Mucosa of descending colon (tissue), 3 donors: ENCODE measurements at places on chromosomes 5 and 9. TPM values are rescaled to one million over a fixed set of nuclear protein-coding genes. Genes with fewer than 3 reads are reported as not detected.

DNA sequence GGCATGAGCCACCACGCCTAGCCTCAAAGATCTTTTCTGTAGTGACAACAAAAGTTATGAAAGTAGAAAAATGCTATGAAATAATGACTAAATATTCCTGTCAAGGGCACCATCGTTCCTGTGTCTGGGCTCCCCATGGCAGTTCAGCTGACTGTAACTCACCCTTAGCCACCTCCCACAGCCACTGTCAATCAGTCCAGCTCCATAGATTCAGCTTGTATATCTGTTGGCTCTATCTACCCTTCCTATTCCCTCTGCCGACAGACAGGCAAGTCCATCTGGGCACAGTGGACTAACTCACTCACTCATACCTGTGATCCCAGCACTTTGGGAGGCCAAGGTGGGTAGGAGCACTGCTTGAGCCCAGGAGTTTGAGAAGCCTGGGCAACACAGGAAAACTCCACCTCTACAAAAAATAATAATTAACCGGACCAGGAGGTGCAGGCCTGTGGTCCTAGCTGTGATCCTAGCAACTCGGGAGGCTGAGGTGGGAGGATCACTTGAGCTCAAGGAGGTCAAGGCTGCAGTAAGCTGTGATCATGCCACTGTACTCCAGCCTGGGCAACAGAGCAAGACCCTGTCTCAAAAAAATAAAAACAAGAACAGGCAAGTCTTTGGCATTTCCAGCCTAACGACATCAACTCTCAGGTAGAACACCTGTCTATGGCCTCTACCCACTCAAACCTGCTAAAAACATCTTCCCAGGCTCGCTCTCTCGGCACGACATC lies 6.2 kb downstream of the CAMSAP1 start:
- no peak for DNase-seq

ANKH gene
- 177 TPM for total RNA-seq

TIMD4 gene
- total RNA-seq, result 0.72 TPM

GRCh38 chr5:100505984-100506670 lies 29.0 kb upstream of the FAM174A start:
- DNase-seq, result no peak

PCDHA9 gene
- 0.16 TPM for total RNA-seq

- DNase-seq, result no peak
Measured at GRCh38 chr9:88988796-88989641, 2.2 kb upstream of the S1PR3 start.

DNA sequence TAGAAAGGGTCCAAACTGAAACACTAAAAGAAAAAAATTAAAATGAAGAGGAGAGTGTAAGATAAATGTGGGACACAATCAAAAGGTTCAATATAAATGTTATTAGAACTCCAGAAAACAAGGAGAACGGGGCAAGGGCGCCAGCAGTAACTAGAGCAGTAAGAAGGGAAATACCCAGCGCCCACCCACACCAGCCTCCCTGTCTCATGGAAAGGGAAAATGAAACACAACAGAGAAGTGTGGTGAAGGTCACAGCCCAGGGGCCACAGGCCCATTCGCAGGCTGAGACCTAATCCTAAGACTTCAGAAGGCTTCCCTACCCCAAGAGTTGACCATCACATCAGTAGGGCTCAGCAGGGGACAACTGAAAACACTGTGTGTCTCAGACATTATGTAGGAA lies 45.8 kb upstream of the CLK4 start:
- no peak for DNase-seq

DNA sequence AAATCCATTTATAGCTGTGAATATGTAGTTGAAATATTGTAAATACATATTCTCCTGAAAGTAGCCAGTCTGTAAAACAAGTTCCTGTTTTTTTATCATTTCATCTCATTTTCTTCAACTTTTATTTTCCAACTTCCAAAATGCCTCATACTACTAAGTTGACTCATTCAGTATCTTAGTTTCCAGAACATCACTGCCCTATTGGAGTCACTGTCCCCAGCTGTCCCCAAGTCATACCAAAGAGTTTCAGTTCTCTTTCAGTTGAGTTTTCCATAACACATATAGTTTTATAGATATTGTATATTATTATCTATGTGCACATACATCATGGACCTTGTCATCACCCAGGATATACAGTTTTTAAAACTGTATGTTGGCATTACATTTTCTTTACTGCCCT lies 261.7 kb downstream of the CDH12 start:
- DNase-seq, result no peak

DNA sequence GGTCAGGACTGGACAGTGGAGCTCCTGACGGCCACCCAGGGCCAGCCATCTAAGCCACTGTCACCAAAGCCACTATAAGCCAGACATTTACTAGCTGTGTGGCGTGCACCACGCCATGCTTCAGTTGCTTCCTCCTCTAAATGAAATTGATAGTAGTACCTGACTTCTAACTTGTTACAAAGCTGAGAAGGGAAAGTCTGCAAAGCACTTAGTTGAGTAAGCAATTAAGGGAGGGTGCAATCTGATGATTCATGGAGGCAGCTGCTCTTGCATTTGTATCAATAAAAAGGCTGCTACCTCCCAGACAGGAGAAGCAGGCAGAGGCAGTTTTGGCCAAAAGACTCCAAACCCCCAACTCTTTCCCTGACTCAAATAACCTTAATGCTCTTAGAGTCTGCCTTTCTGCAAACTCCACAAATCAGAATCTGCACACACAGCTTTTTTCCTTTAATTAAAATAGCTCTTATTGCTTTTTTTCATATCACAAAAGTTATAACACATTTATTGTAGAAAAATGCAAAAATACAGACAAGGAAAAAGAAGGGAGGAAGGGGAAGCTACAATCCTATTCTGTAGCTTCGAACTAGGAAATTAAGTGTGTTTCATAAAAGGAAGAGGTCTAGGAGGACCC lies 19.3 kb upstream of the RAPGEF1 start:
- no peak for DNase-seq

DNA sequence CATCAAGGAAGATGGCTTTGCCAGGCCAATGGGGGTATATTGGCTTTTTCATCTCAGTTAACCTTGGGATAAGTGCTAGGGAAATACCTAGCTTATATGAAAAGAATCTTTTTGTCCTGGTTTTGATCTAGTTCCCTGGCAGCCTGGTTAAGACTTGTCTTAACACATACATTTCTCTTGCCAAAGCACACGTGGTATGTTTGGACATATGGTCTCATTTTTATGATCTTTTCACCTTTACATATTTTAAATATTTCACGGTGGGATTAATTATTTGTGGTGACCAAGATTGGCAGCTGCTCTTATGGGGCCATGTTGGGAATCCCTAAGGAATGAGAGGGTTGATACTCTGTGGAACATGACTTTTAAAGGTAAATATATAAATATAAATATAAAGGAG lies 312.5 kb downstream of the NPR3 start:
- DNase-seq, result no peak

GRCh38 chr5:154761046-154761736 lies 6.0 kb downstream of the LARP1 start:
- DNase-seq, result no peak

- no peak for DNase-seq
Measured at GRCh38 chr5:36152324-36153297, 700 bp downstream of the SKP2 start.

GRCh38 chr5:119451561-119451960 lies 736 bp upstream of the HSD17B4 start:
- DNase-seq, result no peak

DNA sequence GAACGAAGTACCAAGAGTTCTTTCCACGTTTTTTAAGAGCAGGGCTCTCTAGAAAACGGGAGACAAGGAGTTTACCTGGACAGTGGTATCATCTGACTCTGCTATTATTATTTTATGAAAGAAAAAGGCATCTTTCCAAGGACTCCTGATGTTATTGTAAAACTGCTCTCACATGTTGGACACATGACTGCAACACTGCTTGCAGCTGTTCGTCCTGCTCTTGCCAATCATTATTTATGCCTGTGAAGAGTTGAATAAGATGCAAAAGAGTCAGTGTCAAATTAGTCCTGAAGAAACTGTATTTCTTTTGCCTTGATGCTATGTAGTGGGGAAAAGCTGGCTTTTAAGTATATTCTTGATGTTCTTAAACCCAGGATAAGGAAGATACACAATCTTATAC lies 284.5 kb upstream of the PTGER4 start:
- no peak for DNase-seq

DNA sequence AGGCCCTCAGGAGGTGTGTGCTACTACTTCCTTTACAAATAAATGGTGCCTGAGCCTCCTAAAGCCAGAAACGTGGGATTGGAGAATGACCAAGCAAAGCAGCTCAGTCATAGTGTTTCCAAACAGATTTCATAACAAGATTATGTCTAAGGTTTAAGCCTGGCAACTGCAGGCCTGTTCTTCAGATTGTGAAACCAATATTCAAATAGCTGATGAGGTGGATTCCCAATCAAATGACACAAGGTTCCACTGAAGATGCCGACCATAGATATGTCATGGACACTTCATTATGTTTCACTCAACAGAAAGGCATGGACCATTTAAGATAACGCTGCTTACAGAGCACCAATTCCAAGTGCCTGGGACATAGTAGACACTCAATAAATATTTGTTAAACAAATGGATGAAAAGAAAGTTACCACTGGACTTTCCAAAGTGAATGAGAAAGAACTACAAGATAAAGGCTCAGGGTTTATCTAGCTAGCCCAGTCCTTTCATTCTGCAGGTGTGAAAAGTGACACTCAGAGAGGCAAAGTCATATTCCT lies 189.5 kb downstream of the ACTL7B start:
- DNase-seq, result no peak

FBP1 gene
- 52.4 TPM for total RNA-seq

- no peak for DNase-seq
Measured at GRCh38 chr5:33880319-33880718, 11.5 kb downstream of the ADAMTS12 start.

DNA sequence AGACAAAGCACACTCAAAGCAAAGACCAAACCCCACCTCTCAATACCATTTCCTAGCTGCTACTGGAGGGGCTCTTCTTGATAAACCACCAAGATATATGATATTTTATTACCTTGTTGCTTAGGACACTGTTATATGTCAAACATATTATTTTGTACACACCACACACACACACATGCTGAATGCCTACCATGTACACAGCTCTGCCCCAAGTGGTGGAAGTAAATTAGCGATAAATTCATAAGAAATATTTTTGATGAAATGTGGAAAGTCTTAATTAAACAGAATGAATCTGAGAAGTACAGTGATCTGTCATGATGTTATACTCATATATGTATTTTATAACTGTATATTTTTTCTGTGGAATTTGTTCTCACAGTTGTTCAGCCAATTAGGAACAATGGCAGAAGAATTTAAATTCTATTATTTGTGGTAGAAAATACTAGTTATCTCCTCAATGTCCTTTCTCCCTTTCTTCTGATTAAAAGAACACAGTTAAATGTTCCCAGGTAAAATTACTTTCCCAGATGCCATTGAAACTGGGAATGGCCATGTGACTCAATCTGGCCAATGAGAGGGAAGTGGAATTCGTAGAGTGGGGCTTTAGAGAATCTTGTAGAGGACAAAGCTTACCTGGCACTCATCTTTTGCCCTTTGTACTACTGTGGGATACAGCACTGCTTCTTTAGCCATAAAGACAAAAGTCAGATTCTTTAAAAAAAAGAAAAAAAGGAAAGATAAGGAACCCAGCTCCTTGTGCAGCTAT lies 156.5 kb downstream of the SNCAIP start:
- no peak for DNase-seq

FAM114A2 gene
- total RNA-seq, result 40.9 TPM

TXN gene
- 441 TPM for total RNA-seq

DNA sequence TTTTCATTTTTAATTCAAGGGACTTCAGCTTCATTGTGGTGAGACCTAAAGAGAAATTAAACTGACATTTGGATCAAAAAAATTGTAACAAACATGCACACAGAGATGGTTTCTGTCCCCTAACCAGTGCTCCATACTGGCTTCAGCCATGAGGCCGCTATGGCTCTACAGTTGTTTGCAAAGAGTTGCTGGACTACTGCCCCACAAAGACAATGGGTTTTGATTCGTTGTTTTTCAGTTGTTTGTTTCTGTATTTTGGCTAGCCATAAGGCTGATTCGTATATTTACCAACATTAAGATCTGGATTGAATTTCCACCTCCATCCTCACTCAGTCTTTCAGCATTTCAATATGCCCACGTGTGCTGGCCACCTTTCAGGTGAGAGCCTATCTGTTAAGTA lies 163.7 kb upstream of the KIF2A start:
- no peak for DNase-seq

- DNase-seq, result peak; percentile 26
Measured at GRCh38 chr9:14372437-14373335, 58.7 kb upstream of the NFIB start.

RALGPS1 gene
- 31.3 TPM for total RNA-seq

ZNF883 gene
- total RNA-seq, result 0.55 TPM

UNC5A gene
- not detected for total RNA-seq

DNA sequence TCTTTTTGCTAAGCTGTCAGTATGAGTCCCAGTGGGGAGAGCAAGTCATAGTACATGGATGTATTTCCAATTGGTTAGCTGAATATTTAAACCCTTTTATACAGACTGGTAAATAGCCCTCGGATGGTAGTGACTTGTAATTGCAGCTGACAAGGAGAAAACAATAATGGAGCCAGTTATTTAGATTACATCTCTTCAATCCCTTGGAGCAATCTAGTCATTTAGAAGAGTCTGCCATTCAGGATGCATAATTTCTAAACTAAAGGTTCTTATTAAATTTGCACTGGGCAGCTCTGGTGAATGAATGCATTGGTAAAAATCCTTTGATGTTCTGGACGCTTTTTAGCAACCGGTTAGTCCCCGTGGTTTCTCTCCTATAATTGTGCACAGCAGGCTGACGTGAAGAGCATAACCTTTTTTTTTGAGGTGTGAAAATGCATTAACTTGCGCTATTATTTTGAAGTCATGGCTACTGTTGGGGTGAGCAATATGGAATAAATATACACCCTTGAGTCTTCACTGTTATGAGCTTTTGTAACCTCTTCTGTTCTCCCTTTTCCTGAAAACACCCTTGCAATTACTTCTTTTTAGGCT lies 158.6 kb upstream of the CD180 start:
- DNase-seq, result no peak

DNA sequence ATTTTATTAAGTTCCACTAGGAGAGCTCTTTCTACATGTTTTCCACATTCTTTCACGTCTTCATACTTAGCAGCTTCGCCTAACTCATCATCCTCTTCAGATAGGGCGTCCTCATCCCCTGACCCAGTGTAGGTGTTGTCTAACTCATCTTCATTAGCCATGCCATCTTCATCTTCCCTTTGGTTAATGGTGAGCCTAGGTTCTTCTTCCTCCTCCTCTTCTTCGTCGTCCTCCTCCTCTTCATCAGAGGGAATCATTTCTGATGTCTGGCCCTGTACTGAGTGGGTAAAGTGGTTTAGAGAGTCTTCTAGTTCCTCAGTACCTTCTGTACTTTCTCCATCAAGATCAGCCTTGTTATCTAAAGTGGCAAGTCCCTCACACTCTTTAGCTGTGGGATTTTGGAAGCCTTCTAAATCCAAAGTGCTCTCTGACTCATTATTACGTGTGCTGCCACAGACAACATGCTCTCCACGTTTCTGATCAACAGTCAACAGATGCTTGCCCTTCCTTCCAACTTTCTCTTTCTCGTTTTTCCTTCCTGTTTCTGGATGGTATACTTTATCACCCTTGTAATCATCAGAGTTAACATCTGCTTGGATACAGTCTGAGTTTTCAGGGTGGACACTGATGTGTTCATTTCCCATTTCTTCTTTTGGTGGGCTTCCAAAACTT lies 31.1 kb downstream of the TUT7 start:
- DNase-seq, result no peak

- DNase-seq, result no peak
Measured at GRCh38 chr5:143887903-143888665, 76.1 kb downstream of the HMHB1 start.

GRCh38 chr9:113511047-113511521 lies 47.6 kb downstream of the RGS3 start:
- peak; percentile 78 for DNase-seq
